Renal cortical epithelial cell (primary cell): ENCODE measurements at places on chromosomes 2 and 18.

DNA sequence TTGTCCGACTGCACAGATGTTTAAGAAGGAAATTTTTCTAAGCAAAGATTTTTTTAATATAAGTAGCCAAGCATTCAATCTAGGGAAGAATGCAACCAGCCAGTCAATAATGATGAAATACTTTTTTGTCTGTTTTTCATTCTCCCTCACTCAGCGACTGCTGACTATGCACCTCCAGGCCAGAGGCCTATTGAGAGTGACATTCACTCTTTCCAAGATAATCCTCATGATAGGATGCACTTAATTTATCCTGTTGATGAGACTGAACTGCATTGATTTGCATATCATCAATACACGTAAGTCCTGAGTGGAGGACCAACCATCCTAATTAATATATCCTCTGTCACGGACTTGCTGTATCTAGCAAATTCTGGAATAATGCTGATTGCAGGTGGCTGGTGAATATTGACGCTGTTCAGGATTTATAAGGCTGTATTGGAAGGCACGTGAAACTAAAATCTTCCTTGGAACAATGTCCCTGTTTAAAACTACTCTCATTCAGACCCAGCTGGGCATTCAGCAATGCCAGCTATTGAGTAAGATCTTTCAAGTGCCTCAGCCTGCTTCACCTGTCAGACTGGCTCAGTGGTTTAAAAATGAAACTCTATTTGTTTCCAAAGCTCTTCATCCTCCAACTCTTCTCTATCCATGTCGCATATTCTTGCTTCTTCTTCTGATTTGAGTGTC lies 142.2 kb downstream of the MAP2 start:
- no peak for DNase-seq

DNA sequence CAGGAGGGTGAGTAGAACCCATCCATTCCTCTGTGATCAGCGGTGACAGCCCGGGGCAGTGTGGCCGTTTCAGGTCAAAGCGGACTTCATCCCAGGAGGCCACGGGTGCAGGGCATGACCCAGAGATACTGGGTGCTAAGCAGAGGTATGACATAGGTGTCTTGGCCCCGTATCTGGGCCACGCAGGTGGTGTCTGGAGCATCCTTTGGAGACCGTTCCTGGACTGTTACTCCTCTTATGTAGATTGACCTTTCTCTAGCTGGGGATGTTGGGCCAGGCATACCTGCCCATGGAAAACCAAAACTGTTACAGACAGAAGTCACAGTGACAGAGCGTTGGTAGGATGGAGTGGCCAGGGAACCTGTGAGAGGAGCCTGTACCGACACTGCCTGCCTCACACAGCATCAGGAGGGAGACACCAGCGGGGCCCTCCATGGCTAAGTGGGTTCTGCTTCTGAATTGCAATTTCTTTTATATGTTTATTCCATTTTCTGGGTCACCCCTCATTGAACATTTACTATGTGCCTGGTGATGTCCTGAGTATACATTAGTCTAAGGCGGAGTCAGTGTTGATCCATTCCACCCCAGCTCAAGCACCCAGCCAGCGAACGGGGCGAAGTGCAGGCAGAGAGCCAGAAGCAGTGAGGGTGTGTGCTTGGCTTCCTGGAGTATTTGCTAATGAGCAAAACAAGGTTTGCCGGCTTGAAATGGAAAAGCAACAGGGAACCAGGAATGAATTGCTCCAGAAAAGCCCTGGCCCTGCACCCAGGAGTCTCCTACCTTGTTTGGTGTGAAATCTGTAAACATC lies 141.7 kb downstream of the SH3RF3 start:
- DNase-seq: no peak

GRCh38 chr2:36528274-36528673 lies 69.7 kb downstream of the FEZ2 start:
- DNase-seq: no peak

GRCh38 chr2:198517976-198518375 lies 713.6 kb downstream of the PLCL1 start:
- DNase-seq: no peak

- peak; percentile 46 for DNase-seq
These were observed at the start of gene SERPINE2 for GRCh38 chr2:224039080-224039769. Gene SERPINE2 (minus strand): TSS chr2:224039286. CDS start chr2:224001900, 37,386 bp downstream.

- DNase-seq: no peak
These were observed 15.8 kb downstream of the PASK start for GRCh38 chr2:241133436-241133820.

DNA sequence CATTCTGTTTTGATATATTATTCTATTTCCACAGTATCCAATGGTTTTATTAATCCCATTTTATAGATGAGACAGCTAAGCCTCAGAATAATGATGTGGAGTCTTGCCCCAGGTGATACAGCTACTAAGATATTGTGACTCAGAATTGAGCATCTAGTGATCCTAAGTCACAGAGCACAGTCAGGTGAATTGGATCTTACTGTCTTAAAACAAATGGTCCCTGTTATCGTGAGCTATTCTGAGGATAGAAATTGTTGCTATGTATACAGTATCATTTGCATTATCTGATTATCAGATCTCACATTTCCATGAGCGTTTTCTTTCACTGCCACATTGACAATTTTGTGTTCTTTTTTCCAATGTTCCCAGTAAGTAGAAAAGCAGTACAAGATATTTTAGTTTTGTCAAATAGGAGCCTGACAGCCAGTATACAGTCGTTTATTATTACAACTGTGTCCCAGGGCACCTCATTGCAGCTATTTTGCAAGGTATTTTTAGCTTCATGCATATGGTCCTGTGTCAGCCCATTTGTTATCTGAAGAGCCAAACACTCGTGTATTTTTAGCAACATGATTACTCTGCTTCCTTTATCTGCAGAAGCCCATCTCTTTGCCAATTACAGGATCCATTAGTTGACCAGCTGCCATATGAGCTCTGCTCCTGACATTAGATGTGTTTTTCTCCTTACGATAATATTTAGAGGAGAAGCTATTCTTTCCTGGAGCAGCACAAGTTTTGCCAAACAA lies 25.1 kb upstream of the SGPP2 start:
- DNase-seq: no peak

DNA sequence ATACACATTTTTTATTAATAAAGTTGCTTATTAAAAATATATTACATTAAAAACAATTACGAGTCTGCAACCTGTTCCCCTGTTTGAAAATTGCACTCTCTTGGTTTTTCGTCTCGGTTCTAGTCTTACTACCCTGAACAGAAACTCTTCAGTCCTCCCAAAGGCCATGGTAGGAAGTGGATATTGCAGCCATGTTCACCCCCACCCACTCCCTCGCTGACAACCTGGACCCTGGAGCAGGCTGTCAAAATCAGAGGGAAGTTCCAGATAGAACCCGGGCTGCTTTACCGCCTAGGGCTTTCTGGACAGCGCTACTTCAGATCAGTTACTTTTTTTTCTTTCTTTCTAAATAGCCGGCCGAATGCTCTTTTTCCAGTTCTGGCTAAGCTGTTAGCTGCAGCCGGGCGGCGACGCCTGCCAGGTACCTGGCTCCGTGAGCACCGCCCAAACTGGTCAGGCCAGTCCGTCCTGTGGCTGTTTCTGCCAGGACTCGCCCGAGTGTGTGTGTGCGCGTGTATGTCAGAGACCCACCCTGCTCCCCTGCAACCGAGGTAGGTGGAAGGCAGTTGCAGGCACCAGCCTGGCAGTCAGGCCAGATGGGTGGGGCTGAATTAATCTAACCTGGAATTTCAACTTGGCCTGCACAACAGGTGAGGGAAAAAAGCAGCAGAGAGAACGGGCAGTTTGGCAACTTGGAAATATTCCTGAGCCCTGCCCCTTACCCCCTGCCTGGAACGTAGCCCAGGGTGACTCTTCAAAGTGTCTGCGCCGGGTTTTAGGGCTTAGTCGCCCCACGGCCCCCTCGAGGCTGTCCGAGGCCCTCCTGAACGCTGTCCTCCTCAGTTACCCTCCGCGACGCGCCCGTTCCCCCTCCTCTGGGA lies 1.1 kb upstream of the TET3 start:
- DNase-seq: peak; percentile 53

- no peak for DNase-seq
These were observed 1.5 kb downstream of the GALR1 start for GRCh38 chr18:77250926-77251729.

GRCh38 chr2:151849413-151850010 lies 21.3 kb upstream of the ARL5A start:
- DNase-seq: no peak

- DNase-seq: peak; percentile 51
These were observed 14.2 kb upstream of the SFXN5 start for GRCh38 chr2:73085691-73086090.

DNA sequence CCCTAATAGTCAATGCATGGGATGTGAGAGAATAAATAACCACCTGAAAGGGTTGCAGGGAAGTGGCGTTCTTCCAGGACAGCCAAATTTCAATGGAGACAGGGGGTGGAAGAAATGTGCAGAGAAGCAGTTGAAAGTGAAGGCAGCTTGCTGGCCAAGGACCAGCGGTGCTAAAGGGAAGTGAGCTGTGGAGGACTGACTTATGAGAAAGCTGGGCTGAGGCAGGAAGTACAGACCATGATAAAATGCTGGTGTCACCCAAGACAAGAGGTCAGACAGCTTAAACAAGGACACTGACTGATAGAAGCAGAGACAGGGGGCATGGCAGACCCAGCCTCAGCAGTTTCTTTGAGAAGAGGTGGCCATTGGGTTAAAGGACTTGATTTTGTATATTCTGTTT lies 106.7 kb downstream of the DTNB start:
- DNase-seq: peak; percentile 11

- peak; percentile 0 for DNase-seq
These were observed 286.4 kb upstream of the CNTNAP5 start for GRCh38 chr2:123738643-123739042.

GRCh38 chr2:26720322-26721114 lies 28.0 kb downstream of the KCNK3 start:
- DNase-seq: peak; percentile 83

DNA sequence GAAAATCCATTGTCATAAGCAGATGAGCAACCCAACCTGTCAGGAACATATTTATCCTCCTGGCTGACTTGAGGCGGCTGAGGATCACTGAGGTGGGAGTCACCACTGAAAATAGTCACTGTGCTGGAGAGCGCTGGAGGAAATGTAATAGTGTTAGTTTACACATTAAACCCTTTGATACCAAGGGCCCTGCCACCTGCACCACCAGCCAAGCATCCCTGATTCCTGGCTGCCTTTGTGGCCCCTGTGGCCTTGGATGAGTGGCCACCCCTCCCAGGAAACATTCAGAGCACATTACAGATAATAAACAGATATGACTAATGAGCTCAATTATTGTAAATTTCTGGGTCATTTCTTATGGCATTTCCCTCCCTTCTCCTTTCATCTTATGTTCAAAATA lies 105.9 kb downstream of the LYPD1 start:
- peak; percentile 66 for DNase-seq

DNA sequence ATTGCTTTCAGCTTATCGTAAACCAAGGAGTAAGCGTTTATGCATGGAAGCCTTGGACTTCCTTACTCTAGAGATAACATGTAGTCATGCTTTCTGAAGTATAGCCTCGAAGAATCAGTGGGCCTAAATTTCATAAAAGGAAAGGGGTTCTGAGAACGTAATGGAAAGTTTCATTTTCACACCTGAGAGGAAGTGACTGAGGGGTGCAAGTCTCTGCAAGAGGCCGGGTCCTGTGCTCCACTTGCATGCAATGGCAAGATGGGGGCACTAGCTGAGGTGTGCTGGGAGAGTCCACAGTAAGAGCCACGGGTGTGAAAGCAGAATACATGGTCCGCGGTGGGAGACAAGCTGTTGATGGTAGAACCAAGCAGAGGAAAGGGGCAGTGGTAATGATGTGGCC lies 36.5 kb upstream of the C1D start:
- no peak for DNase-seq

- DNase-seq: no peak
These were observed 294.8 kb downstream of the PTGR3 start for GRCh38 chr18:74914052-74914591.

DNA sequence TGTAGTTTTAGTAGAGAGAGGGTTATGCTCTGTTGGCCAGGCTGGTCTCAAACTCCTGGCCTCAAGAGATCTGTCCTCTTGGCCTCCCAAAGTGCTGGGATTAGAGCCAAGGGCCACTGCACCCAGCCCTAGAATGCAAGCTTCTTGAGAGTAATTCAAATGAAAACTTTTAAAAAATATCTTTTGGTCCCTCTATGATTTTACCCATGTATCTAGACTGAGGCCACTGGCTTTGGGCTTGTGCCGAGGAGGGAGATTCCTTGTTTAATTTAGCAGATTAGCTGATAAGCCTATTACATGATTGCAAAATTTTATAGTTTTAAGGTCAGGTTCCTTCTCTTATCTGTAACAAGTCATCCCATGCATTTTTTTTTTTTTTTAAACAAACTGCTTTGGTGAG lies 59.5 kb upstream of the CCDC195 start:
- DNase-seq: no peak

GRCh38 chr2:4947911-4948310 lies 744.3 kb upstream of the SOX11 start:
- DNase-seq: no peak

GRCh38 chr18:75223687-75224347 lies 13.2 kb downstream of the TSHZ1 start:
- DNase-seq: peak; percentile 97

DNA sequence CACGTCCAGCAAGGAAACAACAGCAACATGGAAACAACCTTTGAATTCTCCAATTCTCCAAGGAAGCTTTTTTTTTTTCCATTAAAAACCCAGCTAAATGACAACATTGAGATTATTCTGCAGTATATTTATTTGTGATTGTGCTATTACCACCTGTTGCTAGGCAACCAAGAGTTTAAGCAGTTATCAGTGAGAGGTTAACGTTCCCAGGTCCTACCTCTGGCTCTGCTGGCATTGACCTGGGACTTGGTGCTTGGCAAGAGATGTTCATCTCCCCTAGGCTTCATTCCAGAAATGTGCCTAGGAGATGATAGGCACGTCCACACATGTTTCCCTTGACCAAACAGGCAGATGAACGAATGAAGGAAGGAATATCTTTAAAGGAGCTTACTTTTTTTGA lies 157.0 kb downstream of the TDRD15 start:
- DNase-seq: no peak

- no peak for DNase-seq
These were observed 1.5 kb downstream of the STK25 start for GRCh38 chr2:241506793-241507429.

DNA sequence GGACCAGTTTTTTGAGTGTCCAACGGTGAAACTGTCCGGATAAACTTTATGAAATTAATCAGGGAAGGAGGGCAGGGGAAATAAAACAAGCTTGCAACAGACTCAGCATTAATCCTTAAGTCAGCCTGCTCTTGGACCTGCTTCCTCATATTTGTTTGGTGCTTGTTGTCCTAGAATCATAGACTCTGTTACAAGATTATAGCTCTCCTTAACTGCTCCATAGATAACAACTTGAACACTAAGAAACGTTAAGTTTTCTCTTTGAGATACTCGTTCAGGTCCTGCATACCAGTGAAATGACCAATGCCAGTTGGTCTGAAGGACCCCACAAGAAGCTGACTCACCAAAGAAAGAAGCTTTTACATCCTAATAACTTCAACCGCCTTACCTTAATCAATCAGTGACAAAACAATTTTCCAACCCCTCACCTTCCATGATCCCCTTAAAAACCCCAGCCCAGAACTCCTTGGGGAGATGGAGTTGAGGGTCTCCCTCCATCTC lies 493.2 kb downstream of the PID1 start:
- no peak for DNase-seq

GRCh38 chr2:118718921-118719320 lies 128.5 kb downstream of the EN1 start:
- no peak for DNase-seq
